H54 (cell line): ENCODE measurements at places on chromosomes 7 and 10.

- DNase-seq: no peak
These were observed 1.2 kb downstream of the UCN3 start for GRCh38 chr10:5365928-5366327.

DNA sequence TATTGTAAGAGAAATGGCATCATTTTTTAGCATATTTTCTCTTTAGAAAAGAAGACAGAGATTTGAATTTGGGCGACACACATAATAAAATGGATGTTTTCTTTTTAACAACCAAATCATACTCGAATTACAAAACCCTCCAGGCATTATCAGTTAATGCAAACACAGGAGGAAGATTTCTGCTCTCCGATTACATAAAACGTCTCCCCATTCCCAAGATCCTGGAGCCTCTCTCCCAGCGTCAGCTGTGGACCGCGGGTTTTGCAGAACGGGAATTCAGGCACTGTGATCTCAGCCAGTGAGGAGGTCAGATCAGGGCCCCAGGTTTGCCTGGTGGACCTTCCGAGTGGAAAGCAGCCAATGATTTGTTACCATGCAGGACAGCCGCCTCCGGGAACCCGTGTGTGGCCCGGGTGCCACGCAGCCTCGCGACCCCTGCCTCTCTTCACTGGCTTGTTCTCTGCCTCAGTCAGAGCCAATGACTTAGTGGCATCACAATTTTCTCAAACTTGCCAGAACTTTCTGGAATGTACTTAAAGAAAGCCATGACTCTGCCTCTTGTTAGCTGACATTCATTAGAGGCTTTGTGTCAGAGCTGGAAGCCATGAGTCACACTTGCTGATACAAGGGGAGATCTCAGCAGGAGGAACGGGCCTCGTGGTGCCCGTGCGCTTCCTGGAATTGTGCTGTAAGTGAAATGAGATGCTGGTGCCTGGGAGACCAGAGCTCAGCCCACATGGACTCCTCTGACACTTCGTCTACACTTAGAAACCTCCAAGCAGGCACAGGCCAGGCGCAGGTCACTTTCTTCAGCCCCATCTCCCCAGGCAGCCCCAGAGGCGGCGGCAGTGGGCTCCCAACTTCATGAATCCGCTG lies 246.1 kb downstream of the KLF6 start:
- peak; percentile 42 for DNase-seq

DNA sequence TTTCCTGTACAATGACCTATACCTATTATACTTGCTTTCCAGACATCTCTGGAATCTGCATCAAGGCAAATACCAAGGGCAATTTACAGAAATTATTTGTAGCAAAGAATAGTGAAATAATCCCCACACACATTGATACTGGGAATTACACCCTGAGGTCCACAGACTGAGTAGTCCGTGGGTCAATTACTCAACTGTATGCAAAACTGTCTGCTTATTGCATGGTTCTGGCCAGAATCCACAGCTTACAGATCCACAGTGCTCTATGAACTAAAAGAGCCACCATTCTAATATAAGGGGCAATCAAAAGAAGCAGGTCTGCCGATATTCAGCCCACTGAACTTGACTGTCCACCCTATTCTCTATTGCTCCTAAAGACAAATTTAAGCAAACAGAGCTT lies 5.7 kb downstream of the CHCHD3 start:
- DNase-seq: no peak

GRCh38 chr7:44380189-44380830 lies 54.9 kb upstream of the CAMK2B start:
- no peak for DNase-seq

GRCh38 chr7:4612939-4613841 lies 68.9 kb upstream of the FOXK1 start:
- DNase-seq: peak; percentile 67

- DNase-seq: no peak
These were observed 201.7 kb upstream of the SP8 start for GRCh38 chr7:20988340-20988739.

GRCh38 chr10:70085975-70086613 lies 33.4 kb downstream of the MACROH2A2 start:
- no peak for DNase-seq

GRCh38 chr10:75408911-75409885 lies 7.6 kb upstream of the ZNF503 start:
- DNase-seq: peak; percentile 92

- no peak for DNase-seq
These were observed 273.1 kb upstream of the PITRM1 start for GRCh38 chr10:3445648-3446047.

- DNase-seq: no peak
These were observed 190.0 kb upstream of the LYZL2 start for GRCh38 chr10:30819341-30820181.

GRCh38 chr7:155935005-155935557 lies 122.8 kb upstream of the SHH start:
- no peak for DNase-seq

DNA sequence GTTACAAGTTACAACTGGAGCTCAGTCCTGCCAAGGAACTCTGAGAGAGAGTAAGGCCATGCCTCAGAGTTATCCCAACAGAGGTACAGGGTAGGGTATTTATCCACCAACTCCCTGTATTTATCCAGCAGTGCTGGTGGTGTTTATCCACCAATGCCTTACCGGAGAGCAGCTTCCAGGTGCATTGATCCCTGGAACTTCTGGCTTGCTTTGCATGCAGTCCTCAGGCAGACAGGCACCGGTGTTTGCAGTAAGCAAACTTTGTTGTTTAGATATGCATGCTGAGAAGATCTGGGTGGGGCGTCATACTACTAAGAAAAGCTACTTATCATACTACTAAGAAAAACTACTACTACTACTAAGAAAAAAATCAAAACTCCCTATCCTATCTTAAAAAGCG lies 92.4 kb downstream of the CYP26A1 start:
- DNase-seq: no peak

DNA sequence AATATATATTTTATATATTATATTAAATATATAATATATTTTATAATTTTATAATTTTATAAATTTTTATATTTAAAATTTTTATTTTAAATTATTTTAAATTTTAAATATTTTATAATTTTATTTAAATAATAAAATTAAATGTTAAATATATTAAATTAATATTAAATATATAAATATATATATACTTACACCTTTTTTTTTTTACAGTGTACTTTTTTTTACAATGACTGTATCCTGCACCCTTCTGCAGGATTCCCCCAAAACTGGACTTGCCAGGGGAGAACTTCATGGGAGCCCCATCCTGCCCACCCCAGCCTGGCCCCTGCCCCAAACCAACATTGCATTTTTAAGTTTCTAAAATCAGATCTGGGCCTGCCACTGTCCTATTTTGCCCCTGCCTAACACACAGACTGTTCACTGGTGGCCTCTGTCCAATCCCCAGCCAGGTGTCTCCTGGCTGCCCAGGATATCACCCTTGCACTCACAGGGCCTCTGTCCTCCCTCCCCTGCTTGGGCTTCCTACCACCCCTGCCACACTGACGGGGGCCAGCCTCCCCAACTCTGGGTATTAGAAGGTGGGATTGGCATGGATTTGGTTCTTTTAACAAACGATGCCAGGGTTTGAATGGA lies 138.0 kb downstream of the ADCY1 start:
- DNase-seq: no peak

DNA sequence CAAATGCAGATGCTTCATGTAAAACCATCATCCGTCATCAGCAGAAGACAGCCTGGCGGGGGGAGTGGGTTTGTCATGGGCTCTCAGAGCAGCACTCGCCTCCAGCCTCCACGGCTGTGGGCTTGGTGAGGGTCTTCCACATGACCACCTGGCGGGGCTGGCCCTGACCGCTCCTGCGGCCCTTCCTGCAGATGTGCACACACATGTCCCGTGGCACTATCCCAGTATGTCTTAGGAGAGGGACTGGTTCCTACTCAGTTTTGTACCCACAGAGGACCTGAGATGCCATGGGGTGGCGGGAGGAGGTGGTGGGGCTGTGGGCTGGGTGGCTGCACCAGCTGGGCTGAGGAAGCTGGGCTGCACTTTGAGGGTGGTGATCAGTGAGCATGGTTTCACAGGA lies 4.7 kb downstream of the IDI2 start:
- no peak for DNase-seq

DNA sequence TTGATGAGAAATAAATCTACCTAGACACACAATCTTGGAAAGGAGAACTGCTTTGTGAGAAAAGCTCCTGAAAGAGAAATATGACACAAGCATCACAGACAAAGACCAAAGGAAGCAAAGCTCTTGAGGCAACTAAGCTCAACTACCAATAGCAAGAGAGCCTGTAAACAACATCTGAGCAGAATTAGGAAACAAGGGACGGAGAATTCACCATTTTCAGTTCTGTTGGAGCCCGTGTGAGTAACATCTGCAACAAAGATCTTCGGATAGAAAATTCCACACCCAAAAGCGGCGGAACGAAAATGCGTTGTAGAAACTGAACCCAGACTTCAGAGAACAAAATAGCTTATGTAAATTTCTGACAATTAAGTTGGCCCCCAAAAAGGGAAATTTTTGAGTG lies 909.9 kb upstream of the MBL2 start:
- DNase-seq: no peak
